ENCODE measurements at places on chromosomes 4 and X.

- DNase-seq, result no peak
These were observed 3.9 kb upstream of the HPGDS start for GRCh38 chr4:94346541-94346940.

- no peak for DNase-seq
These were observed 414.6 kb upstream of the HS3ST1 start for GRCh38 chr4:11843340-11843739.

GRCh38 chr4:139633661-139634060 is 32.0 kb upstream of the MGST2 start:
- no peak for DNase-seq

- DNase-seq, result no peak
These were observed 182.7 kb upstream of the FAT4 start for GRCh38 chr4:125131891-125132680.
